ENCODE measurements at places on chromosomes 7 and 10.

DNA sequence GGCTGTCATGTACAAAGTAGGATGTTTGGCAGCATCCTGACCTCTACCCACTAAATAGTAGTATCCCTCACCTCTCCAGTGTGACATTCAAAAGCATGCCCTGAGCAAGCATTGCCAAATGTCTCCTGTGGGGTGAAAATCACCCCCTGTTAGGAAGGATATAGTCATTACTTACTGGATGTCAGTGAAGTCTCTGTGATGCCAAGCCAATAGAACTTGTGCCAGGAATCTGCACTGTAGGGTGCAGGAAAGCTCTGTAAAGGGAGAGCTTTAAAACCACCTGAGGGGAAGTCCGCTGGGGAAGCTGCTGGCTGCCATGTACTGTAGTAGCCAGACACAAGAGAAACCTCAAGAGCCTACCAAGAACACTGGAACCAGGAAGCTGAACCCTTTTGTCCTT, 170.7 kb upstream of the DKK1 start:
- no peak for DNase-seq

- no peak for DNase-seq
Observed at GRCh38 chr7:23011222-23011924, 2.6 kb downstream of the HYCC1 start.

DNA sequence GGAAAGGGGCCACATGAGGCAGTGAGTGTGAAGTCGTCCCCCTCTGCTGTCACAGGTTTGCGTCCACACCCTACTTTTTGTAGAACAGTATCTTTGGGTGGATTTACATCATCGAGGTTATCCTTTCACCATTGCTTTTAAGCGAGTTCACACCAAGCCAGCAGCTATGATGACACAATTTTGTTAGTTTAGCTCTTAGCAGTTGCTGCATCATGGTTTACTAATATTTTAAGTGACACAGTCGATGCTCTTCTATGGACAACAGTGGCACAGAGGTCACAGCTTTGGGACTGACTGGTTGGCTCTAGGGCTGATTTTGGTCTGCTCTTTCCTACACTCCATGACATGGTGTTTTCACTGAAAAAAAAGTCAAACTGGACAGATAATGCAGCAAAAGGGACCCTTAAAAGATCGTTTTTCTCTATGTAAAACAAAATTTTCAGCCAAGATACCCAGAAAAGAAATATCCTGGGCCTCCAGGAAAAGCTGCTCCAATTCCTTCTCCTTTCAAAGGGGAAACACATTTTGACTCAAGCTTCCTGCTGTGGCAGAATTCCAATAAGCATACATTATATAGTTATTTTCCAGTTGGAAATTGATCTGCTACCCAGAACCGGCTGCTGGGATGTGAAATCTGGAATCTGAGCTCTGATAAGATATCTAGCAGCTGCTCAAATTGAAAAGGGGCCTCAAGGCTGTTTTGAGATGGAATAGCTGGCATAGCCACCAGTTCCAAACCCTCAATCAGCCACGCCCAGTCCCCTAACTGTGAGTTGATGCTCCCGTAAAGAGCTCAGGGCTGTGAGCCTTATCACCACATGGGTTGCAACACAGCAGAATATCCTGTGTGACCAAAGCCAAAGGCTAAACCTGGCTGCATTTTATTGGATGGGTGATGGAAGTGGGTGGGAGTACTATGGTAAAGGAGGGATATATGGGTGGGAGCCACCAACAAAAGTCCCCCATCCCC, 114.2 kb downstream of the SMURF1 start:
- DNase-seq: no peak

DNA sequence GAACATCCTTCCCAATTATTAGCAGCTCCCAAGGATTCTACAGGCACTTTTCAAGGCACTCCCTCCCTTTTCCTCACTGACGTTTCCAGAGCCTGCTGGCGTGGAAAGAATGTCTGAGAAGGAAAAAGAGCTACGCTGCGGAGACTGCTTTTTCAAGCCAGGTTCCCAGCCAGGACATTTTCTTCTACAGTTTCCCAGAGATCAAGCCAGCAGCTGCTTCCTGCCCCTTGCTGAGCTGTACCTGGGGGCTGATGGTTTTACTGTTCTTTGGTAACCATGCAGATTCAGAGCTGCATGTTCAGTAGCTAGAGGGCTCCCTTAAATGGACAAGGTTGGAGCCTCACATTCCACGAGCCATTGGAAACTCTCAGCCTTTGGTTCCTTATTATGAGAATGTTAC, 133.4 kb downstream of the EVX1 start:
- DNase-seq: no peak

DNA sequence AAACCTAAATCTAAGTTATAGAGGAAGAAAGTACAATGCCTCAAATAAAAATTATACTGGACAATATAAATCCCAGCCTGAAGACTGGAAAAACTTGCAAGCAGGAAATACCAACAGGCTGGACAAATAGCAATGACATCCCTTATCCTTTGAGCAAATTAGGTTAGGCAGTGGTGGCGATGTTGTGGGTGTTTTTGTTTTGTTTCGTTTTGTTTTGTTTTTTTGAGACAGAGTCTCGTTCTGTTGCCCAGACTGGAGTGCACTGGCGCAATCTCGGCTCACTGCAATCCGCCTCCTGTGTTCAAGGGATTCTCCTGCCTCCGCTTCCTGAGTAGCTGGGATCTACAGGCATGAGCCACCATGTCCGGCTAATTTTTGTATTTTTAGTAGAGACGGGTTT, 57.3 kb upstream of the TES start:
- DNase-seq: no peak

- no peak for DNase-seq
Observed at GRCh38 chr10:1057106-1057657, 997 bp downstream of the WDR37 start.

DNA sequence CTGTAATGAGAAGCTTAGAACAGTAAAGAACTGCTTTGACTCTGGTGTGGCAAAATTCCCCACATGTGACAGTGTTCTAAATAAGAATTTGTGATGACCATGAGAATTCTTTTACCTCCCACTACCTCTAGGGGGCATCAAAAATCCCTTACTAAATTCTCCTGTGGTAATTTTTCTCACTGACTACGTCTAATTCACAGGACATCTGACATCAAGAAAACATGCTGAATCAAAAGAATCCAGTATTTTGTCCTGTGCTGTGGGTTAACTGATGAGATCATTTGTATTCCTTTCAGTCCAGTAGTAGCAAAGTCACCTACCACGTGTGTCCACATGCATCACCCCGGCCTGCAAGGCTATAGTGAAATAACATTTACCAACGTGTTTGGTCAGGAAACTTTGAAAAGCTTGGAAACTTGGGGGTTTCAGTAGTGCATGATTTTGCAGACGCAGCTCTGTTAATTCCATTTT, 103.8 kb downstream of the ATE1 start:
- DNase-seq: no peak

DNA sequence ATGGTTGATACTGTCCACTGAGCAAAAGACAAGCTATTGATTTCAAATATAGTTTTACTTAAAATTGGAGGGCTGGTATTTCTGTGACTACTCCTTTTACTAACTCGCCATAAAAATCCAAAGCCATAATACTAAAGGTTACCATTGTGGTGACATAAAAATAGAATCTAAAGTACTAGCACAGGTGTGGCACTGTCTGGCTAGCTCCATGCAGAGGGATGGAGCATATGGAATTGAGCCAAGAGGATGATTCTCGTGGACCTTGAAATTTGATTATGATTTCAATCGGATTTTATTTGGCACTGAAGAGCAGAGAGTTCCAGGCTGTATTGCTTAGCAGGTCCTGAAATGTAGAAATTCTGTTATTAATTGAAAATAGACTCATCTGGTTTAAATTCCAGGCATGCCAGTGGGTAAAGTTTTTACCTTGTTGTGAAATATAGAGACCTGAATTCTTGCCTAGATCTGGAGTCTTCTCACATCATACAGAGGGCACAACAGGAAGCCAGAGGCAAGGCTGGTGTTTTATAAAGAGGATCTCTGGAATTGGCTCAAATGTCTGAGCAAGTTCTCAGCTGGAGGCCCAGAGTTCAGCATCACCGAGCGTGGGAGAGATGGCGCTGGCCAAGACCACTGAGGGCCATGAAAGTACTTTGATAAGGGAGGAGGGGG, 29.9 kb upstream of the DLD start:
- no peak for DNase-seq

- no peak for DNase-seq
Observed at GRCh38 chr10:118903251-118903650, 126.3 kb upstream of the NANOS1 start.

GRCh38 chr7:55059021-55059420, 40.2 kb downstream of the EGFR start:
- no peak for DNase-seq
